ENCODE measurements at places on chromosomes 13 and 19.

GRCh38 chr19:12792853-12793289, 1.6 kb downstream of the JUNB start:
- DNase-seq, result no peak

GRCh38 chr19:3477951-3478350, 2.4 kb downstream of the SMIM24 start:
- DNase-seq, result no peak

GRCh38 chr19:6213266-6213595, 66.5 kb downstream of the MLLT1 start:
- DNase-seq, result no peak

- no peak for DNase-seq
Measured at GRCh38 chr19:46009530-46010510, 13.0 kb downstream of the PGLYRP1 start.

Measured in activated naive CD4-positive, alpha-beta T cell treated with anti-CD3 and anti-CD28 coated beads, Interleukin-2, amount 50 U/mL, for 72 hours (primary cell).